Mesothelial cell of epicardium (in vitro differentiated cells): ENCODE measurements at places on chromosomes 12 and 14. TPM values are rescaled to one million over a fixed set of nuclear protein-coding genes. Genes with fewer than 3 reads are reported as not detected.

GRCh38 chr12:68342966-68343365, 10.8 kb upstream of the MDM1 start:
- H3K4me1 ChIP-seq = peaks cover 17% of the 10 kb centered on the region
- peaks cover 6% of the 10 kb centered on the region for H3K27me3 ChIP-seq
- H3K27ac ChIP-seq = no peak overlapping the region
- H3K36me3 ChIP-seq = no peaks in the 10 kb centered on the region

GRCh38 chr14:102831163-102831804, 54.0 kb downstream of the TRAF3 start:
- no peak overlapping the region for H3K27ac ChIP-seq
- no peak for DNase-seq
- H3K4me3 ChIP-seq = no peak overlapping the region
- peaks cover 20% of the 10 kb centered on the region for H3K4me1 ChIP-seq
- H3K36me3 ChIP-seq = peaks cover 8% of the 10 kb centered on the region
- H3K27me3 ChIP-seq = no peaks in the 10 kb centered on the region

- H3K4me3 ChIP-seq = no peak overlapping the region
- H3K4me1 ChIP-seq = peaks cover 6% of the 10 kb centered on the region
- H3K27me3 ChIP-seq = no peaks in the 10 kb centered on the region
- H3K27ac ChIP-seq = no peak overlapping the region
- no peaks in the 10 kb centered on the region for H3K36me3 ChIP-seq
- no peak for DNase-seq
These were observed 152.7 kb downstream of the GXYLT1 start for GRCh38 chr12:41992022-41992421.

Gene INSM2
- total RNA-seq = not detected in 3 replicates
